ENCODE measurements at places on chromosomes 4 and X.

- DNase-seq, result no peak
Observed at GRCh38 chr4:144547678-144548298, 98.2 kb upstream of the HHIP start.

DNA sequence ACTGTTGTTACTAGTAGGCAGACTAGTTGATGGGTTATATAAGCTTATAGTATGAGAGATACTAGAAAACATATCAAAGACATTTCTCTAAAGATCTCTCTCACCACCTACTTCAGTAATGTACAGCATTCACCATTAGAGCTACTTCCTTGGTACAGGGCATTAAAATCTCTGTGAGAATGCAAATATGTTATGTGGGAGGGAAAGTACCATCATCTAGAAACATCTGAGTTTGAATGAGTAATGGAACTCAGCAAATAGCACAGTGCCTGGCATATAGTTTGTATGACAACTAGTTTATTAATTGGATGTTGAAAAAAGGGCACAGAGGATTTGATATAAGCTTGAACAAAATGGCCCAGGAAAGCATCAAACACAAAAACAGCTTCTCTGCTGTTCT lies 211.1 kb downstream of the GLUD2 start:
- no peak for DNase-seq

- DNase-seq, result no peak
Observed at GRCh38 chr4:94226763-94227162, 19.1 kb downstream of the SMARCAD1 start.

- DNase-seq, result peak; percentile 6
Observed at GRCh38 chr4:77600521-77601451, 4.8 kb upstream of the CXCL13 start.

DNA sequence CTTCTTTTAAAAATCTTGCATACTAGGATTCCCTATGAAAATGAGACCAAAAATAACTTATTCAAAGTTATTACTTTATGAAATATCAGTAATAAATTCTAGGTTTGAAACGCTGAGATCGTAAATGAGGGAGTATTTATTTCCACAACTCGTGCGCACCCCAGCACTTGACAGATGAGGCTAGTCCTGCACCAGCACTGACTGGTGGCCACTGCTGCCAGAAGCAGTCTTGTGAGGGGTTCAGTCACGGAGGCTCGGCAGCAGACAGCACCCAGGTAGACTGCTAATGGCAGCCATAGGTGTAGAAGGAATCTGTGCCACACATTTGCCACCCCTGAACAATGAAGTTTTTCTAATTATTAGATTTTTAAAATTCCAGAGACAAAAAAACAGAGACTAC lies 248.7 kb downstream of the CAMK2D start:
- no peak for DNase-seq

- DNase-seq, result no peak
Observed at GRCh38 chr4:3714642-3715001, 51.6 kb upstream of the ADRA2C start.

GRCh38 chrX:17459008-17459611 lies 84.1 kb downstream of the NHS start:
- peak; percentile 24 for DNase-seq

- no peak for DNase-seq
Observed at GRCh38 chr4:147566762-147567161, 50.4 kb upstream of the TMEM184C start.

GRCh38 chrX:137574784-137575293 lies 8.9 kb downstream of the ZIC3 start:
- no peak for DNase-seq

DNA sequence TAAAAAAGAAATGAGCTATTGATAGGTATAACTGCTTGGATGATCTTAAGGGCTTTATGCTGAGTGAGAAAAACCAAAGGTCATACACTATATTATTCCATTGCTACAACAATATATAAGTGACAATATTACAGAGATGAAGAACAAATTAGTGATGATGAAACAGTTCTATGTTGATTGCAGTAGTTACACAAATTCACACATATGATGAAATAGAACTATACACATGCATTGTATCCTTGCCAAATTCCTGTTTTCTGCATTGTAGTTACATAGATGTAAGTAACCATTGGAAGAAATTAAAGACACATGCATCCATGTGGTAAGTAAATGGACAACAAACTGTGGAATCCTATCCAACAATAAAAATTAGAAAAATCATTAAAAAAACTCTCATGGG lies 76.5 kb downstream of the CENPC start:
- DNase-seq, result no peak

- DNase-seq, result no peak
Observed at GRCh38 chrX:22652596-22652995, 347.2 kb upstream of the DDX53 start.

GRCh38 chr4:125432078-125432477 lies 117.3 kb downstream of the FAT4 start:
- DNase-seq, result no peak

DNA sequence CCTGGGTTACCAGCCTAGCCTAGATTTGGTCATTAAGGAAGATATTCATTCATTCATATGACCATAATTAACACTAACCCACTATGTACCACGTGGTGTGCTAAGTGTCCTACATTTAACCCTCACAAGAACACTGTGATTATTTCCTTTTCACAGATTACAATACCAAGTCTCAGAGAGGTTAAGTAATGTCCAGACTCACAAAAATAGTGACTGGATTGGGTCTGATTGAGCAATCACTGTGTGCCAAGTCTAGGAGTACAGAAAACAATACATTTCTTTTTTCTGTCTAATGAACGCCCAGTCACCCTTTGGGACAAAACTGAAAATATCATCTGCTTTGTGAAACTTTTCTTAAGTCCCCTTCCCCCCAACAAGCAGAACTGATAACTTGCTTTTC lies 7.6 kb upstream of the DLG3 start:
- DNase-seq, result no peak

DNA sequence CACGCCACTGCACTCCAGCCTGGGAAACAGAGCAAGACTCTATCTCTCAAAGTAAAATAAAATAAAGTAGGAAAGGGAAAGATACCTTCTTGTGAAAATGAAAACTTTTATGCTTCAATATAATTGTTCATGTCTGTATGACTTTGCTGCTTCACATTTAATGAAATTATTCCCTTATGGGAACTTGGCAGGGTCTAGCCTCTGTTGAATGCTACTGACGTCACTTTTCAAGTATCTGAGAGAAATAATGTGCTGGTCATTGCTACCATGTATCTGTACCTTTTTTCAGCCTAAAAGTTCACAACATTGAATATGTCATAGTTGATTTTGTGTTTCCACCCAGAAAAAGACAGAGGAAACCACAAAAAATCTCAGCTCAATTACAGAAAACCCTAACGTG lies 65.2 kb downstream of the PRDM5 start:
- no peak for DNase-seq

- DNase-seq, result peak; percentile 4
Observed at GRCh38 chrX:74420196-74421035, 877 bp upstream of the SLC16A2 start.
